Stimulated activated CD4-positive, alpha-beta T cell treated with anti-CD3 and anti-CD28 coated beads, Interleukin-4, amount 100 ng/mL, for 4 hours (primary cell): ENCODE measurements at places on chromosomes 1 and 21.

GRCh38 chr1:24558902-24559791 lies 3.3 kb downstream of the NCMAP start:
- no peak for DNase-seq

DNA sequence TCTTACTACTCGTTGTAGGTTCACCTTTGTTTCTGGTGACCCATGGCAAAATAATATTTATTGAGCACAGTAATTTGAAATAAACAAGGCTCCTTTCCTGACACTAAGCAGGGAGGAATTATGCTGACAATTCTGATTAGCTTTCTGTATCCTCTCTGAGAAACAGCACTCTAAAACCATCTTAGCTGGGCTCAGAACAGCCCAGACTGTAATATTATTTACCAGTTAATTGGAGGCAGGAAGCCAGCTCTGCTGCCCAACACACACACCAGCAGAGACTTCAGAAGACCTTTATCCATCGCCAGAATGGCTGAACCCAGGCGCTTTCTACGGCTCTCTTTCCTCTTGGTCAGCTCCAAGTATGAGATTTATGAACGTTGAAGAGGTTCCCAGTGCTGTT lies 77.6 kb upstream of the FMN2 start:
- no peak for DNase-seq

GRCh38 chr1:53145942-53146708 lies 3.7 kb upstream of the SLC1A7 start:
- no peak for DNase-seq

GRCh38 chr1:221174330-221174993 lies 295.2 kb downstream of the HLX start:
- no peak for DNase-seq

DNA sequence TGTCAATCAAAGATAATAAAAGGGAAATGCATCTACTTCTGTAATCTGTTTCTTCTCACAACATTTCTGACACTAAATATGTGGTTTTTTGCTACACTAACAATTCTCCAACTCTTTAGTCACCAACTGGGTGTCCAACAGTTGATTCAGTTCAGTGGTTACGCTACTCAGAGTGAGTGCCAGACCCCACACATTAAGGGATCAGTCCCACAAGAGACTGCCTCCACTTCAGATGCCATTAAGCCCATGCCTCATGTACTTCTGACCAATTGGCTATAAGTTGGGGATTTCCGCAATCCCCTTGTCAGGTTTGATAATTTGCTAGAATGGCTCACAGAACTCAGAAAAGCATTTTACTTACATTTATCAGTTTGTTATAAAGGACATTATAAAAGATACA lies 28.4 kb downstream of the RNF2 start:
- DNase-seq, result no peak

DNA sequence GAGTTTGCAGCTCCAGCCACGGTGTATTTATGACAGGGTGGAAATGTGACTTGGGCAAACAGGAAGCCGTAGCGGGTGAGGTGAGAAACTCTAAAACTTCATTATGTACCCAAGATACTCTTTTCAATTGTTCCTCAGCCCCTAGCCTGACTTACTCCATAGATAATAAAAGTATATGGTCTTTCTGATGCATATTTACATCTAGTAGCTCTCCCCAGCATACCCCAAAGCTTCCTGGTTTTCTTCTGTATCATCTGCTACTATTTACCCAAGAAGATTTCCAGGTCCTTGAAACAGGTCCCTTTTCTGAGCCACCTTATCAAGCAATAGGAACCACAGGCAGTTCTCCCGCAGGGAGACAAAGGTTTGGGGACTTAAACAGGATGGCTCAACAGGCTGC lies 201.5 kb upstream of the ESRRG start:
- DNase-seq, result no peak

DNA sequence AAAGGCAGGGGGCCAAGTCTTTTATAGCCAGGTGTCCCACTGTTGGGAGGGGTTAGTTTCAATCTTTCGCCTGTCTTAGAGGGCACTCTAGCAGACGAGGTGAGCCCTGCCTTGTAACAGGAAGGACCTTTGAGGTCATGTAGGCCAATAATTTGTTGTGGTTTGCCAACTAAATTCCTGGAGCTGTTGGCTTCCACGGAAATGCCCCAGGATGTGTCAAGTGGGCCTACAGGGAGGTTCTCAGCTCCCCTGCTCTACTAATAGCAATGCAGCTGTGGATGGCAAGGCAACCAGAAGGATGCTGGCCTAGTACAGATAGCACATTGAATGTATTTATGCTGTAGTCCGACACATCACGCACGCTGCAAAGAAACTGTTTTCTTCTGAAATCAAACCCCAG lies 22.3 kb upstream of the CASQ2 start:
- DNase-seq, result no peak

DNA sequence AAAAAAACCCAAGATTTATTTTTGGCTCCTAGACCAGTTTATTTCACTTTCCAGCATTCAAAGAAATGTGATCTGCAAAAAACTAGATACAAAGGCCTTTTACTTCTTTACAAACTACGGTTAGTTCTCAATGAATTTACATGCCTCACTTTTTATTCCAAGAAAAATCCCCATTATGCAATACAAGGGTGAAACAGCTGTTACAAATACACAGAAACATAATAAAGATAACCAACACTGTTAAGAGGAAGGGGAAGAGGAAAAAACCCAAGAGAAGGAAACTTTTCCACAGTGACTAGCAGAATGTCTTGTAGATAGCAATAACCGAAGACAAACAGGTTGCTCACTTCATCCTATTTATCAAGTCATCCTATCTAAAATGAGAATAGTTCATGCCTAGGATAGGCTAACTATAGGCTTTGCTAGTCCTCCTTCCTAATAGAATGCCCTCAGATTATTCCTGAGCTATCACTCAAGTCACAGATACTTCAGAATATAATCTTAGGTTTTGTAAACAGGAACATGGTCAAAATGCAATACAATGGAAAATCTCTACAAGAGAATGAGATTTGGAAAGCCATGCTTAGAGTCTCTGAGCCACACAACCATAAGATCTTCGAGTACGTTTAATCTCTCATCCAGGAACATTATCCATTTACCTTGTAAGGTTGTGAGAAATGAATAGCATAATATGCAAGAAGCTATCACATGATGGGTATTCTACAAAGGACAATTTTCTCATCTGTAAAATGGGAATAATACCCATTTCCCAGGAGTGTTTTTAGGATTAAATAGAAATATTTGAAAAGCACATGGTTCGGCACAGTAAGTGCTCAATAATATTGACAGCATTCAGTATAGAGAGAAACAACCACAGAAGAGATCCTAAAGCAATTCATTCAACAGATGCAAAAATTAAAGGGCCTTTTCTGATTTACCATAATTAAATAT lies 5.4 kb downstream of the PNRC2 start:
- DNase-seq, result no peak

DNA sequence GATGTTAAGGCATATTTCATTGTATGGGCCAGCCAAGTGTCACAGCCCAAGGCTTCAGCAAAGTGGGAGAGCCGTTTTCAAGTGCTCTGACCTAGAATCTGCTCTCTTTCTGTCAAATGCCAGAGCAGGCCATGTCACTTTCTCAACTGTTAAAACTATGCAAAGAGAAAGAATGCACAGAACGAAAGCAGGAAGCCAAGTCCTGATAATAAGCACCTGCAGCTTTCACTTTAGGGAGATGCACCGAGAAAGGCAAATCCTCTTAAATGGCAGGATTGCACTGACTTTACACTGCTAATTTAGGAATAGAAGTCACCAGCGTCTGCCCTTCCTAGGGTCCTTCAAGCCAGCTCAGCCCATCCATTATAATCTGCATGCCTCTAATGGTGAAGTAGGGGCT lies 49.2 kb upstream of the NTPCR start:
- no peak for DNase-seq

GRCh38 chr1:10506677-10507047 lies 31.9 kb downstream of the PEX14 start:
- no peak for DNase-seq

DNA sequence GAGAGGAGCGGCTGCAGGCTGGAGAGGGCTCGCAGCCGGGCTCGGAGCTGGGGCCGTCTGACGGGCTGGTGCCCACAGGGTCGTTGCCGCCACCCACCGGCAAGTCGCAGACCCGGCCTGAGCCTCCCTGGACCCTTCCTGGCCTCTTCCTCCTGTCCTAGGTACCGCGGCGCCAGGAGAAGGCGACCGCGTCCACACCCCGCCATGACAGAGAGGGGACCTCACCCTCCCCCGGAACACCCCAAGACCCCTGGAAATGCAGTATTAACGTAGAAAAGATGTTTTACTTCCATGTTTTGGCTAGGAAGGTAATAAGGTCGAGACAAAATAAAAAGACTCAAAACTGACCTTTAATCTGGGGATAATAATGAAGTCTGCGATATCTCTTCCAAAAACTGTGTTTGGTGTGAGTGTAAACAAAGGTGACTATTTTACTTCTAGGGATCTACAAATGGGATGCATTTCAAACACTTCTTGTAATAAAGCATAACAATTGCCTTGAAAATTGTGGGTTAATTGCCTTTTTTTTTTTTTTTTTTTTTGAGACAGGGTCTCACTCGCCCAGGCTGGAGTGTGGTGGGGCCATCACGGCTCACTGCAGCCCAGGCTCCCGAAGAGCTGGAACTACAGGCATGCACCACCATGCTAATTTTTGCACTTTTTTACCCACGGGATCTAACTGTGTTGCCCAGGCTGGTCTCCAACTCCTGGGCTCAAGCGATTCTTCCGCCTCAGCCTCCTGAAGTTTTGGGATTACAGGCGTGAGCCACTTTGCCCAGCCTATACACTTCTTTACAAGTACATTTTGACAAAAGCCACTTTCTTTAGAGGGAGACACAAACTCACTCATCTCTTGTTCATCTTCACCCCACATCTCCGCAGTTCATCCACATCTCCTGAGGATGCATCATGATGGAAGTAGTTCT lies 838 bp upstream of the RSRP1 start:
- no peak for DNase-seq
